ENCODE measurements at places on chromosomes 3 and 15. TPM values are rescaled to one million over a fixed set of nuclear protein-coding genes. Genes with fewer than 3 reads are reported as not detected.
A peak's percentile ranks its signal among the peaks of the same experiment; 100 is the strongest.

STRA6 gene
- not detected for total RNA-seq

CLEC3B gene
- total RNA-seq = 1.3 TPM

XCR1 gene
- total RNA-seq = not detected

MESD gene
- total RNA-seq = 18.5 TPM

C3orf85 gene
- total RNA-seq = not detected

ZMAT3 gene
- 13.1 TPM for total RNA-seq

DNA sequence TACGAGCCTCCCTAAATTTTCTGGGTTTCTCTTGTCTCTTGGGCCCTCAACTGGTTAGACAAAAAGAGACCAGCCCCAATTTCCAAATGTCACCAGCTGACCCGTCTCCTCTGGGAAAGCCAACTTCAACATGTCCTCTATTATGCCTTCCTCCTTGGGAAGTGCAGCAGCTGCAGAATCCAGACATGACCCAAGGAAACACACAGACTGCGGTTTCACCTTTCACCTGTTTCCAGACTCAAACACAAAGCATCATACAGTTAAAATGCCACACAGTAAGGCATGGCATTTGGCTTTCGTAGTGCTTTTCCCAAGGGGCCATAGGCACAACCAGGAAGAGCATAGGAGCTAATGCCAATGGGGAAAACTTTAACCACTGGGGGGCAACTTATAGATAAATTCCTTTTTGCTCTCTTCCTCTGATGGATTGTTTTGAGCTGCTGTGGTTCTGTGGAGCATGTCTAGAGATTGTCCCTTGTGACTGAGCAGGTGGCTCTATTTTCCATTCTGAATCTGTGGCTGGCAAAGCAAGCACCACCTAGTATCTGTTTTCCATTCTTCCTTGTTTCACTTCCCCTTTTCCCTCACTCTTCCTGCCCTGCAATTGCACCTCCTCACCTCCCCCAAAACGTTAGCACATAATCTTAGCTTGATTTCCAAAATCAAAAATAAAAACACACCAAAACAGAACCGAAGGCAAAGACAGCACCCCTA lies 49.3 kb downstream of the HHLA2 start:
- DNase-seq = peak; percentile 53

DNA sequence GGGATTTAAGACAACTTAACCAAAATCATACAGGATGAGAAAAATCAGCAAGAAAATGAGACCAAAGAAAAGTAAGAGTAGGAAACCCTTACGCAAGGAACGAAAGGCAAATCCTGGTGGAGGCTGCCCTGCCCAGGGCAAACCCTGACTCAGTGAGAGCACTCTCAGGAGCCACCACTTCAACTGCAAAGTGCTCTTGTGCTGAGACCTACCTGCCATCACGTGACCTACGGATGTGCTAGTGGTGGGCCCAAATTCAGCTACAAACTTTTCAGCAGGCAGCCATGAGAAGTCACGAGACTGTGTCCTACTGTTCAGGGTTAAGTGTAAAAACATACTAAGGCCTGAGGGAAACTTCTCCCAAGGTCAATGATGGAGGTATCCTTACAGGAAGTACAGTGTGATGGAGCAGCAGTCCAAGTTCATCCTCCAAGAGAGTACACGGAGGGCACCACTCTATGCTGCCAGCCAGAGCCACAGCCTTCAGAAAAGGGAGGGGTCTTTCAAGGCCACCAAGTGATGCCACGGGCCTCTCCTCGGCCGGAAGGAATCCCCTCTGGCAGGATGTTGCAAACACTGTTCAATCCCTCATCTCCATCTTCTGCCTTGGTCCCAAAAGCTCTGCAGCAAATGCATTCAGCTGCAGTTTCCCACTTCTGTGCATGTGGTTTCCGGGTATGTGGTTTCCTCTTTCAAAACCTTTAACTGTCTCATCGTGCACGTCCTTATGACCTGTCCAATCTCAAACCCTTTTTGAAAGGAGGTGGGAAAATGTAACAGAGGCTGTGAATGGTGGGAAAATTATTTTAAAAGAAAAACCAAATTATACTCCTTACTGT lies 9.5 kb downstream of the CHSY1 start:
- no peak for DNase-seq

DNA sequence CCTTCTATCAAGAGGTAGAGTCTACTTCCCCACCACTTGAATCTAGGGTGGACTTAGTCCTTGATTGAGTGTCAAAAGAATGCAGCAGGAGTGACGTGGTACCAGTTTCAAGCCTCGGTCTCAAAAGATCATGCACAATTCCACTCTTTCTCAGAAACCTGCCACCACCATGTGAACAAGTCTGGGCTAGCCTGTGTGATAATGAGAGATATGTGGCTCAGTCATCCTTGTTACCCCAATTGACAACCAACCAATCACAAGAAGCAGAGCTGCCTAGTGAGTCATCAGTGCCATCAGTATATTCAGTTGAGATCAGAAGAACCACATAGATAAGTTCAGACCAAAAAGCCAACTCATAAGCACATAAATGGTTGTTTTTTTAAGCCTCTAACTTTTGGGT lies 374.5 kb downstream of the IL20RB start:
- DNase-seq = no peak

- no peak for DNase-seq
Measured at GRCh38 chr3:72006631-72007556, 221.9 kb upstream of the PROK2 start.

GRCh38 chr15:56772868-56773639 lies 39.7 kb upstream of the ZNF280D start:
- DNase-seq = no peak

DNA sequence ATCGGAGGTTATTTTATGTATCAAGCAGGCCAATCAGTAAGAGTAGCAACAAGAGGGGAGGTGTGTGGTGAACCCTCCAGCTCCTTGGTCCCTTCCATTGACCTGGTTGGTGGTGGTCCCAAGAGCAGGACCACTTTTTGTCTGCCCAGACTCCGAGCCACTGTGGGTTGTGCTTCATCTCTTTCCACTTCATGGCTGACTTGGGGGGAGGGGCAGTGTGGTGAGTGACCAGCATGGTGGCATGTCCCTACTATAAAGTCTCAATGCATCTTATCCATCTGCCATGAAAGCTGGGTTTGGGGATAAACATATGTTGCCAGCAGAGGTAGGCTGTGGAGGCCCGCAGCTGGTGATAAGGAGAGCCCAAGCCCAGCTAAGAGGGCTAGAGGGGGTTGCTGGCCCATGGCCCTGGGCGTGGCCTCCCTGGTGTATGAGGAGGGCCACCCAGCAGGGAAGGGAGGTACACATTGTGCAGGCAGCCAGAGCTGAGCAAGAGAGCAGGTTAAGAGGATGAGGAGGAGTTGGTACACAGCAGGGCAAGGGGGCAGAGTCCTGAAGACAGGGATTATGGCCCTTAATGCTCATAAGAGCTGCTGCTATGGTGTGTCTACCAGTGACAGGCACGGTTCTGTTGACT lies 7.0 kb downstream of the AEN start:
- DNase-seq = no peak

- peak; percentile 65 for DNase-seq
Measured at GRCh38 chr3:12986986-12987385, 86.2 kb downstream of the IQSEC1 start.

DNA sequence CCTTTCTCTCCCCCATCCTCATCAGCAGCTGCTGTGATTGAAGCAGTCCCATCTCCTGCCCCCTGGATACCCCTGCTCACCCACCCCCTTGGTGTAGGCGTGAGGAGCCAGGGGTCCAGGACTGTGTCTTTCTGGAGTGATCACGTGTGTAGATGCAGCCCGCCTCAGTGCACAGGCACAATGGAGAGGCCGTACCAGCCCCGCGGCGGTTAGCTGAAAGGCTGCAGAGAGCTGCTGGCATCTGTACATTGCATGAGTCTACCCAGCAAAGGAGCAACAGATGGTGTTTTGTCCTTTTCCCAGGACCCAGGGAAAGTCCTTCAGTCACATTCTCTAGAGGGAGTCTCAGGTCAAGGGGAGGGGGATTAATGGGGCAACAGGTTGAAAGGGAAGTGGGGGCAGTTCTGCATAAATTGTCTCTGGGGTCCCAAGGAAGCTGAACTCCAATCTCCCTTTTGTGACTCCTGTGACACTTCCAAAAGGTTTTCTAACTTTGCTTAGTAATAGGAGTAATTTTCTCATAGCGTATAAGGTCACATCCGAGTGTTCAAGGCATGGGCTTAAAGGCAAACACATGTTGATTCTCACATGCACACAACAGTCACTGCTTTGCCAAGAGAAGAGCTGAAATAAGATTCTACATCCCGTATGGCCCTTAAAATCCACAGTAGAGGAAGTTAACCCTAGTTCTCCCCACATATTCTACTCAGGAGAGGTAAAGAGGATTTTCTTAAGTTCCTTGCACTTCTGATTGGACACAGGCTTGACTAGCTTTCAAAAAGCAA lies 7.1 kb downstream of the CSPG5 start:
- no peak for DNase-seq

DNA sequence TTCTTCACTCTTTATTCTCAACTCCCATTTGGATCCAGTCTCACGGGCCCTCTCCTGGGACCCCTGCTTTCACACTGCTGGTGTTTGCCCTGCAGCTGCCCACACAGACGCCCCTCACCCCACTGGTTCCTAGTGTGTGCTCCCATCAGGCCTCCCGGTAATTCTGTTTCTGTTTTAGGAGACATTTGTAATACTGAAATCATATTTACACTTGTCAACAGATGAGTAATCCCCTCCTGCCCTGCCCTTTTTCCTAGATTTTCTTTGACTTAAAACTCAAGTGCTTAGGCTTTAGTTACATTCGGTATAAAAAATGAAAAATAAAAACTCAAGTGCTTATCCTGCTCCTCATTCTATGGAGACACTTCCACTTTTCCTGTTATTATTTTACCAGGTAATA lies 18.4 kb upstream of the ABTB1 start:
- no peak for DNase-seq

GRCh38 chr15:27587810-27588209 lies 511.3 kb downstream of the OCA2 start:
- DNase-seq = no peak

- no peak for DNase-seq
Measured at GRCh38 chr3:155070932-155071387, 9.2 kb upstream of the MME start.

DNA sequence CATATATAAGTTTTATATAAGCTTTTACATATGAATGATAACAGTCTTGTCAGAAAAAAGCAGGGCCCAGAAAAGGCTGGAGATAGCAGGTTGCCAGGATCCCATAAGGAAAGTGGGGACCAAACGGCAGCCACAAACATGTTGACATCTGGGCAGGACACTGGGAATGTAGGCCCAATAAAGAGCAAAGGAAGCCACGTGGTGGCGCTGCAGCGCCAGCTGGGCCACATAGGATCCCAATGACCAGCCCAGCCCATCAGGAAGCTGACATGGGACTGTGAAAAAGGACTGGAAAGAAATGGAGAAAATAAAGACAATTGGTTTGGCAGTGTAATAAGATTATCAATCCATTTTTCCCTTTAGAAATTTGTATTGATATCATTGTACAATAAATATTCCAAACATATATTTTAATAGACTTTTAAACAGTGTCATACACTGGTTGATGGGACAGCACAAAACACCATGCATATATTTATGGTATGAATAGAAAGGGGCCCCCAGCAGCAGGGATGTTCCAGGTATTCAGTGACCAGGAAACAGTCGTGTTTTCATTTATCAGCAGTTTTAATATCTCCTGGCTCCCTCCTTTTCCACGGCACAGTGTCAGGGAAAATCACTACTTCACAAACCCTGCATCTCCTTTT lies 89.0 kb upstream of the STRIT1 start:
- peak; percentile 76 for DNase-seq

GRCh38 chr3:126616931-126617330 lies 38.0 kb downstream of the TXNRD3 start:
- no peak for DNase-seq

- DNase-seq = no peak
Measured at GRCh38 chr3:47586746-47587145, 8.1 kb upstream of the CSPG5 start.

GRCh38 chr3:81884791-81885190 lies 123.3 kb upstream of the GBE1 start:
- DNase-seq = no peak

- no peak for DNase-seq
Measured at GRCh38 chr3:124063197-124063909, 71.4 kb upstream of the ROPN1 start.

GRCh38 chr3:156606729-156607128 lies 51.8 kb upstream of the SSR3 start:
- no peak for DNase-seq

DNA sequence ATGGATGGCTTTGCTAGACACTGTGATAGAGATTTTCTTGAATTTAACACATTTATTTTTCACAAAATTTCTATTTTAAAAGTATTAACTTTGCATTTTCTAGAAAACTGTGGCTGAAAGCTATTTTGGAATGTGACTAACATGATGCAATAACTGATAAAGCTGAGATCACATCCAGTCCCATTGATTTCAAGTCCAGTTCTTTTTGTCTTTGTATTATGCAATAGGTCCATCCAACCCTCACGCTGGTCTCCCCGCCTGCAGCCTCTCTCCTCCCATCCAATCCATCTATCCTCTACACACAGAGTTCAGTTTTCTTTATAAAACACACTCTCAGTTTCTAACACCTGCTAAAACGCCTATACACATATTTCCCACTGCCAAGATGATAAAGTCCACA lies 178.8 kb downstream of the CNTN3 start:
- no peak for DNase-seq

DNA sequence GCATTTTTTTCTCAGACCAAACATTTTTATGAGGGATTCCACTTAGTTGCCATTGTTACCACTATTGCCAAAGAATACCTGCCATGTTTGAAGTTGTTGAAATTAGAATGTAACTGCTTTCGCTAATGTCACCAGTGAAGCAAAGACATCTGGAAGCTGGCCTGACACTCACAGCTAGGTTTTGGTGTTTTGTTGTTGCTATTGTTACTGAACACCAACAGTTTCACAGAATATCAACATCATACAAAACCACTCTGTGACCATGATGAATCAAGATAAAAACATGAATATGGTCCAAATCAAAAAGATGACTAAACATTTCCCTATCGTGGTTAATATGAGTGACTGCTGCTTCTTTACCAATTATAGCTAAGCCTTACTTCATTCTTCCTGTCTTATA lies 6.9 kb upstream of the CFAP20DC start:
- DNase-seq = no peak

DNA sequence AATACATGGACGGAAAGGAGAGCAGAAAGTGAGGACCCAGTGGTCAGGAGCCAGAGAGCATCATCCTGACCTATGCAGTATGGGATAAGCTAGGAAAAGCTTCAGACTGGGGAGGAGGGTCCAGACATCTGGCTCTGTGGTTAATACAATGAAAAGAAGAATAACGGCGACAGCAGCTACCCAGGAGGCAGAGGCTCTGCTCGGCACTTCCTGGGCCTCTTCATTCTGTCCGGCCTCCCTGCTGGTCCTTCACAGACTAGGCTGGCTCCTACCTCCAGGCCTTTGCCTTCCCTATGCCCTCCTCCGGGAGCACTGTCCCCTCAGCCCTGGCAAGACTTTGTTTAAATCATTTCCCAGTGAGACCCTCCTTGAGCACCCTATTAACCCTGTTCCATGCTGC lies 58.9 kb upstream of the WNT5A start:
- no peak for DNase-seq

GRCh38 chr3:17142516-17142915 lies 257.8 kb downstream of the PLCL2 start:
- no peak for DNase-seq

DNA sequence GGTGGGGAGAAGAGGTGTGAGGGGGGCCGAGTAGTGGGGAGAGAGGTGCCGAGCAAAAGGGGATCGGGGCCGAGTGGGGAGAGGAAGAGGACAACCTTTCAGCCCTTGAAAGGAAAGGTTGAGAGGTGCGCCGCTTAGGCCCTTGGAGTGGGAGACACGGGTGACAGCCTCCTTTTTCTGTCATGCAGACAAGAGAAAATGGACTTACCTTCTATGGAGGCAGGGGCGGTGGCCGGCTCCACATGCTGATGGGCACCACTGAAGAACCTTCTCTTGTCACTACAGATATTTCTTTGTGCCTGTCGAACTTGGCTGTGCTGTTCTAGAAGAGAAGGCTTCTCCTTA lies 421 bp downstream of the KLHL18 start:
- DNase-seq = peak; percentile 63
